ENCODE measurements at places on chromosomes 3 and 15. TPM values are rescaled to one million over a fixed set of nuclear protein-coding genes. Genes with fewer than 3 reads are reported as not detected.

- DNase-seq: no peak
Measured at GRCh38 chr3:179801263-179801662, 148.4 kb downstream of the USP13 start.

- no peak for DNase-seq
Measured at GRCh38 chr3:192516820-192517219, 210.5 kb downstream of the FGF12 start.

DNA sequence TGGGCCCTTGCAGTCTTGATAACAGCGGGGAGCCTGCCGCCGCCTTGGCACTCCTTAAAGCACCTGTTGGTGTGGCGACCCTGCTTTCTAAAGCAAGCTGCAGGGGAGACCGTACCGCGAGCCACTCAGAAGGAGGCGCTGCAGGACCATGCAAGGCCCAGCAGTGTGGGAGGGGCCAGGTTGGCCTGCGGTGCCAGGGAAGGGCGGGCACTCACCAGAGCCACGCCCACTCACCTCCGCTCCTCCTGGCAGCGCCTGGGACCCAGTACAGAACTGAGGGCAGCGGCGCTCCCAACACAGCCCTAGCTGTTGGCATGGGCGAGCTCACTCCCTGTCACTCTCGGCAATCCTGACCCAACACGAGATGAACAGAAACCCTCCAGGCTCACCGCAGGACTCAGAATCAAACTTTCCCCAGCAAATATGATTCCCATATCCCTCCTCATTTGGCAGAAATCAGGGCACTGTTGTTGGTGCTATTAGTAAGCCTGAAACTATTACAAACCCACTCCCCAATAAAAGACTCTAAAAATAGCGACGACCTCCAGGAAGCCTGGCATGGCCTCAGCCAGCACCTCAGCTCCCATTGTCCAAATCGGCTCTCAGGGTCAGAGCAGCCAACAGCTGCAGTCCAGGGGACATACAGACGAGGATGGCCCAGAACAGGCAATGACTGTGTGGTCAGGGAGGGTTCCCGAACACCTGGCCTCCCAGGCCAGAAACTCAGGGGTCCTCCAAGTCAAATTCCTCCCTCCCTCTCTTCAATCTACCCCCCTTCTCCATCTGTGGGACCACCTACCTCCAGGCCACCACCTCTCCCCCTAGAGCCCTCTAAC lies 77.2 kb downstream of the TBC1D2B start:
- peak; percentile 80 for DNase-seq

DNA sequence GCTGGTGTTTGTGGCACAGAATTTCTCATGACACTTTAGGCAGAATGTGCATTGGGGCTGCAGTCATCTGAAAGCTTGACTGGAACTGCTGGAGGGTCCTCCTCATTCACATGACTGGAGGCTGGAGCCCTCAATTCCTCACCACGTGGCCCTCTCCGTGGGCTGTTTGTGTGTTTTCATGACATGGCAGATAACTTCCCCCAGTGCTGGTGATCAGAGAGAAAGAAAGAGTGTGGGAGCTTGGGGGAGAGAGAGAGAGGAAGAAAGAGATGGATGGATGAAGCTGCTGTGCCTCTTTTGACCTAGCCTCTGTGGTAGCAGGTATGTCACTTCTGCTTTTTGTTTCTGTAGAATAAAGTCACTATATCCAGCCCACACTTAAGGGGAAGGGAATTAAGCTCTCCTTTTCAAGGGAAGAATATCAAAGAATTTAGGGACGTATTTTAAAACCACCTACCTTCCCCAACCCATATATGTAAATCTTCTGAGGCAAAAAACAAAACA lies 169.6 kb upstream of the IL12A start:
- no peak for DNase-seq

Gene ADAMTS9
- not detected for total RNA-seq

Gene INSYN1
- not detected for total RNA-seq

Gene SCAANT1
- not detected for total RNA-seq

Gene IL17RD
- 0.03 TPM for total RNA-seq

Measured in naive thymus-derived CD4-positive, alpha-beta T cell (primary cell).